ENCODE measurements at places on chromosomes 1 and 21. TPM values are rescaled to one million over a fixed set of nuclear protein-coding genes. Genes with fewer than 3 reads are reported as not detected.

DNA sequence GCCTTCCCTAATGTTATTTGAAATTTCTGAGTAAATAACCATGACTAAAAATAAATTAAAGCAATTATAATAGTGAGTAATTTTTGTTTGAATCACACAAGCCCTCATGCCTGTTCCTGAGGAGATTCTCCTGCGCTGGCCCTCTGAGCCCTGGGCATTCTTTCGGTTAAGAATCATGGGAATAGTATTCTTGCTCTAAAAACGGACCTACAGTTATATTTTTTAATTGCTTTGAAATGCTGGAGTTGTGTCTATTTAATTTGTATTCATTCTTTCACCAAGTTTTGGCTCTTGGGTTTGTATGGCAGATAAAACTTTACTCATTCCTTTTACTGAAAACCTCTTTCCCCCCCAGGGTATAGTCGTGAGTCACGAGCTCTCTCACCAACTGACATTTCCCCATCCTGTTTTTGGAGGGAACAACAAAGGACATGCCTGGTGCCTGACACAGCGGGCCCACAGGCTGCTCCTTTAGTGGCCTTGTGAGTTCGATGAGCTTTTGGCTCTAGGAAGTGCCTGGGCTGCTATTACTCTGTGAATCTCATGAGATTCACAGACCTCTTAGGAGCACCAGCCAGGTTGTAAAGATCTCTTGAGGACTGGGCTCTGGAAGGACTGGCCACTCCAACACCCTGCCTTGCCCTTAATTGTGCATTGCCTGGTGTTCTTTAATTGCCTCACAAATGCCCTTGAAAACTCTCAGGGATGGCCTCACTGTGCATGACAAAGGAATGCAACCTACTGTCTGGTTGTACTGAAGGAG lies 58.6 kb downstream of the DDR2 start:
- DNase-seq: peak; percentile 96

GRCh38 chr1:240478536-240478935 lies 133.4 kb downstream of the GREM2 start:
- DNase-seq: no peak

Gene PCSK9
- 5.8 TPM for total RNA-seq

Gene IL19
- not detected for total RNA-seq

DNA sequence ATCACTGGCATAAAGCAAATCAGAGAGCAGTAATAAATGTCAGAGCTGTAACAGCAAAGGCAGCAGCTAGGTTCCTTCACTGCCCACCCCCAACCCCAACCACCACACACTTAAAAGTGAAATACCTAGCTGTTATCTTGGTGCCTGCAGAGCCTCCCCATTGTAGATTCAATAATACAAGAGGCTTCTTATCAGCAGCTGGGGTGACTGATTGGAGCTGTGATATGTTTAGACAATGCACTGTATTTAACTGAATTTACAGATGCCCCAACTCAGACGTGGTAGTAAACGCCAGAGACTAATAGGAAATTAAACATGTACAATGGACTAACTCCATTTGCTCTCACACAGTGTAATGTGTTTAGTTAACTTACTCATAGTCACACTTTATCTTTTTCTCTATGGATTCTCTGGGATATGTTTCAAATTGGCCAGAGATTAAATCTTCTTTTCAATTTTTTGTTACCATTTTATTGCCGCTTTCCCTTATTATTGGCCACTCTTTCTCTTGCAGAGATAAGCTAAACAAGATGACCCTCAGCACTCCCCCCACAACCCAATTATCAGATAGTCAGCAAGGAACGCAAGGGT lies 117.1 kb downstream of the ESRRG start:
- no peak for DNase-seq

DNA sequence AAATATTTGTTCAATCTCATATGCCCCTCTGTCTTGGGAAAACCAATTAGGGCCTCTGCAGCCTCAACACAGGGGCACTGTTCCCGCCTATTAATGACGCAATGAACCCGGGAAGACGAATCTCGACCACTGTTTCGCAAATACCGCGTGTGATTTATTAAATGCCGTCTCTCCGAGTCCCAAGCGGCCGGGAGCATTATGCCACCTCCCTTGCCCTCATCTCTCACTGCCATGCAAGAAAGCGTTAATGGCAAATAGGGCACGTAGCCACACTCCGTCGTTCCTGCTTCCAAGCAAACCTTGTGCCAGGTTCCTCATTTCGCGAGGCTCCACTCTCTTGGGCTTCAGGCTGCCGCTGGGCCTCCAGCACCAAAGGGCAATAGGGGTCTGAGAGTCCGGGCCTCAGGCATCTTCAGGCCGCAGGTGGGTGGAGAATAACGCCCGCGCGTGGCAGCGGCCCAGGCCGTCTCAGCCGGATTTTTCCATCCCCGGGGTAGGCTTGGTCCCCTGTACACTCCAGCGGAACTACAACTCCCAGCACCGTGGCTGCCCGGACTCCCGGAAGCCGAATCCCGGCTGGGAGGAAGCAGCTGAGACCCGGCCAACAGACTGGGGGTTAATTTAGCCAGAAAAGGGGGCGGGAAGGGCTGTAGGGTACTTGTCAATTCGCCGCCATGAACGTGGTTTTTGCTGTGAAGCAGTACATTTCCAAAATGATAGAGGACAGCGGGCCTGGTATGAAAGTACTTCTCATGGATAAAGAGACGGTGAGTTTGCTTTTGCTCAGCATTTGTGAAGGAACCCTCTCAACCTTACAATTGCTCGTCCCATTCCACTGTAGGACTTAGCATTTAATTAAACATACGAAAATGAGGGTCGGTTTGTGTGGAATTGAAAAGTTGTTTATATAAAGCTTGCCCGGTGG lies at the start of gene VPS45:
Gene VPS45 (plus strand): TSS at position 593 of the 925 bp plus-strand sequence. CDS start 82 bp downstream, at position 675.
- DNase-seq: peak; percentile 78

DNA sequence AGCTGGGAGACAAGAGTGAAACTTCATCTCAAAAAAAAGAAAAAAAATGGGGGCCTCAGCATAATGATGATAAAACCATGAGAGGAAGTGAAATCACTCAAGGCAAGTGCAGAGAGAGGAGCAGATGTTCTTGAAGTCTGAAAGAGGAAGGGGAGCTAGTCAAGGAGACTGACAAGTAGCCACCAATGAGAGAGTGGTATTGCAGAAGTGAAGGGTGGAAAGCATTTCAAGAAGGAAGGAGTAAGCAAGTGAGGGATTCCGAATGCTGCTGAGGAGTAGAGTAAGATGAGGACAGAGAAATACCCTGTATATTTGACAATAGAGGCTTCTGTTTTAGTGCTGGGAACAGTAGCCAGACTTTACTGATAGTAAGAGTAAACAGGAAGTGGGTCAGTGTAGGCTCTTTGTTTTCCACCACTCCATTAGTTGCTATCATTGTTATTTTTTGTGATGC lies 2.9 kb downstream of the TATDN3 start:
- DNase-seq: no peak

GRCh38 chr1:121595089-121595488 lies 410.3 kb downstream of the SRGAP2C start:
- no peak for DNase-seq

Gene TFF3
- 0.64 TPM for total RNA-seq

- no peak for DNase-seq
These were observed 91.4 kb downstream of the HMCN1 start for GRCh38 chr1:185825556-185825955.

DNA sequence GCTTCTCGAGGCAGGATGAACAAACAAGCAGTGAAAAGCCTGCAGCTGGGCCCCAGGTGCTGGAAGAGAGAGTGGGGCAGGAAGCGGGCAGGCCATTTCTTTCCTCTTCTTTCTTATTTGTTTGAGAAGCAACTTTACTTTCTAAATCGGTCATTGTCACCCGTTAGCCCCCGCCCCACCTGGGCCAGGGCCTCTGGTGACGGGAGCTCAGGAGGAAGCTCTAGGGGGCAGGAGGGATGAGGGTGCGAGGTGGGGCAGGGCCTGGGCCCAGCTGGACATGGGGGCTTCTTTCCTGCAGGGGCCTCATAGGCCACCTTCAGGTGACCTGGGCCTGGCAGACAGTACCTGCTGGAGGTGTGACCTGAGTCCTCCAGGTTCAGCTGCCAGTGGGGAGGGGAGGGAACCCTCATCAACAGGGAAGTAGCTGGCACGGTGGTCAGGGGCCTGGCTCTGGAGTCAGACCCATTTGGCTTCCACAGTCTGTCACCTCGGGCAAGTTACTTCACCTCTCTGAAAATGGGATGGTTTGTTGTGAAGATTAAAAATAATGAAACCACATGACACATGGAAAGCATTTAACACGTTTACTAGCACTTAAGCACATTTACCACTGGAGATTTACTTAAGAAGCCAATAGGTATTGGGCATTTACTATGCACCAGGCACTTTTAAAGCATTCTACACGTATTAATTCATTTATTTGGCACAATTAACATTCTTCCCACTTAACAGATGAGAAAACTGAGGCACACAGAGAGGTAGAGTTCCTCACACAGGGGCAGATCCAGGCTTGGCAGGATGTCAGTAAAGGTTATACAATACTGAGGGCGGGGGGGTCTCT lies 54.1 kb upstream of the ID3 start:
- DNase-seq: no peak

DNA sequence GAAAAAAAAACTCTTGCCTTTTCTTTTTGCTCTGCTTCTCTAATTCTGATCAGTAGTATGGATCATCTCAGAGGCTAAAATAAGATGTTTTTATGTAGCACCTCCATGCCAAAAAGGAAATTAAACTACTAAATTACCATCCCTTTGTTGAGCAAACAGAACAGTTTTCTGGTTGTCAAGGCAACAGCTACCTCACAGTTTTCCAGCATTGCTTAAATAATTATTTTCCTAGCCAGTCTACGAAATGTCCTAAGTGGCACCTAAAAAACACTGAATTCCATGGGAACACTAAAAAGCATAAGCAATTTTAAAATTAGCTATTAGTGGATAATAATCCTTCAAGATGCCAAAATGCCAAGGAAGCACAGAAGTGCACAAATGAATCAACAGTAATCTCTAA lies 61.7 kb downstream of the ARID4B start:
- DNase-seq: no peak

Gene PSMB2
- 13.6 TPM for total RNA-seq

GRCh38 chr1:23930861-23931490 lies 17.8 kb upstream of the CNR2 start:
- DNase-seq: peak; percentile 83

DNA sequence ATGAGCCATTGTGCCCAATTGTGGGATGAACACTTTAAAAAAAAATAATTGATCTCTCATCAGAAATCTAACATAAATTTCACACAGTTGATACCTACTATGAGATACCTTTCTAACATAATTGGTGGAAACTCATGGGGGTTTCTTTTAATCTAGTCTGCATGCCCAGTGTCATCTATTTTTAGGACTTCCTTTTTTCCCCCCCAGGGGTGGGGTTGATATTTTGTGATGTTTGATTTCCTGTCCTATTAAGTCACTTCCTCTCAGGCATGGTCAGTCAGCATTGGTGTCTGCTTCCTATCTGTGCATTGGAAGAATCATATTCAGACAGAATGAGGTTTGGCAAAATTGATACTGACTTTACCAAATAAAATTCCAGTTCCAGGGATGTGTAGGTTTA lies 21.5 kb downstream of the NFYC start:
- no peak for DNase-seq

Gene BTF3L4
- total RNA-seq: 51.9 TPM

- no peak for DNase-seq
These were observed 918 bp downstream of the MIB2 start for GRCh38 chr1:1616045-1616790.

DNA sequence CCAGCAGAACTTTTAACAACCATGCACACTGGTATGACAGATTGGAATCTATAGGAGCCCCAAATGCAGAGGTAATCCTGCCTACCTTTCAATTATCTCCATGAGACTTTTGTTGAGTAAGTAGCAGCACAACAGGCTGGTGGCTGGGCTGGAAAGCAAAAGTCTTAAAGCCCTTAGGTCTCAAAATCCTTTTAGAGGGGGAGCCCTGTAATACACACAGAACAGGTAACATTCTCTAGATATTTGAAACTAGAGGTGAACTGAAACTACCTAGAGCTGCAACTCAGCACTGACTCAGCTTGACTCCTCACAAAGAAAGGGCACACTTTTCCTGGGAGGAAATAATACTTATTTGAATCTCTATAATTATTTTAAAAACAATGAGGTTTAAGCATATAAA lies 71.5 kb downstream of the CLCA4 start:
- peak; percentile 64 for DNase-seq

DNA sequence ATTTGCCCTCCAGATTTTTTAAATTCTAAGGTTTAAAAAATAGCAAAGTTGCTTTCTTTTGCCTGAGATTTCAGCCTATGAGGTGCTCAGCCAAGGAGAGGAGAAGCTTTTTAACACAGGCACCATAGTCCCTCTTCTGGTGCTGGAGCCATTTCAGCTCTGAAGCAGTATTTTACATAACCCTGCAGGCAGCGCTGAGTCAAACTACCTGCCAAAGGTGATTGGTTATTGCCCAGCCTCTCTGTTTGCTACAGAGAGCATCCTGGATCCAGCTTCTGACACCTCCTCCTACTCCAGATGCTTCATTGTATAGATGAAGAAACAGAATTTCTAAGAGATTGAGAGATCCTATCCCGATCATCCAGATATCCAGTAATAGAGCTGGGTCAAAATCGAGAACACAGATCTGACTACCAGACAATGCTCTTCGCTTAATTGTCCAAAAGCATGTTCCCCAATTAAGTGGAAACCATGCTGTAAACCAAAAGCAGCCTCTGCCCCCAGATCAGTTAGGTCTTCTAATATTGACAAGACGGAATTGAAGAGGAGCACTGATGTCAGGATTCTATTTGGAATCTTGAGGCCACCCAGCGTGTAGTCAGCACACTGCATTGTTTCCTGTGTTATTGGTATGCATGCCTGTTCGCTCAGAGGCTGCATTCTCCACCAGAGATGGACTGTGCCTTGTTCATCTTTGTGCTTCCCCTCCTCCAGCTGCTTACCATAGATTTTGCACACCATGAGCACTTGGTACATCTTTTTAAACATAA lies 22.1 kb downstream of the RGS8 start:
- peak; percentile 20 for DNase-seq

Gene SELE
- not detected for total RNA-seq

DNA sequence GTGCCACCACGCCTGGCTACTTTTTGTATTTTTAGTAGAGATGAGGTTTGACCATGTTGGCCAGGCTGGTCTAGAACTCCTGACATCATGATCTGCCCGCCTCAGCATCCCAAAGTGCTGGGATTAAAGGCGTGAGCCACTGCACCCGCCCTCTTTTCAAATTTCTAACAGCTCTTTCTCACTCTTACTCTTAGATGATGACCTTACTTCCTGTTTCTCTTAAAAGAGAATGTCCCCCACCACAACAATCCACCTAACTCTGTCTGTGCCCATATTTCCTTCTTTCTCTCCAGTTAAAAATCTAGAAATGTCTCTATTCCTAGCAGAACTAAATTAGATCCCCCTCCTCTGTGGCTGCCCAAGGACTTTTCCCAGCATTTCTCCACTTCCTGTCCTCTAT lies 46.6 kb upstream of the RGS2 start:
- no peak for DNase-seq

Gene ETV3
- 17.1 TPM for total RNA-seq

Gene SLC26A9
- total RNA-seq: not detected

Gene OLFML3
- total RNA-seq: 0.13 TPM

- DNase-seq: no peak
These were observed 75.1 kb downstream of the DHRS3 start for GRCh38 chr1:12542616-12543592.

GRCh38 chr1:172177849-172178248 lies 242.6 kb upstream of the C1orf105 start:
- DNase-seq: peak; percentile 79

Data from bronchial epithelial cell (primary cell).